Renal cortex interstitium (tissue), 15 donors: ENCODE measurements at places on chromosomes 3 and 15.
A peak's percentile ranks its signal among the peaks of the same experiment; 100 is the strongest.

GRCh38 chr3:170149016-170149415 lies 32.5 kb downstream of the PHC3 start:
- DNase-seq, result no peak

DNA sequence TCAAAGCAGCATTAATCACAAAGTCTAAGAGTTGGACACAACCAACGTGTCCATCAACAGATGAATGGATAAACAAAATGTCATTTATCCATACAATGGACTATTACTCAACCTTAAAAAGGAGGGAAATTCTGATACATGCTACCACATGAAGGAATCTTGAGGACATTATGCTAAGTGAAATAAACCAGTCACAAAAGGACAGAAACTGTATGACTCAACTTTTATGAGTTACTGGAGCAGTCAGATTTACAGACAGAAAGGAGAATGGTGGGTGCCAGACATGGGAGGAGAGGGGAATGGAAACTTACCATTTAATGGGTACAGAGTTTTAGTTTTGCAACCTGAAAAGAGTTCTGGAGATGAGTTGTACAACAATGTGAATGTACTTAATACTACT lies 43.0 kb upstream of the SEC13 start:
- no peak for DNase-seq

GRCh38 chr3:188154809-188155574 lies 1.0 kb downstream of the LPP start:
- no peak for DNase-seq

DNA sequence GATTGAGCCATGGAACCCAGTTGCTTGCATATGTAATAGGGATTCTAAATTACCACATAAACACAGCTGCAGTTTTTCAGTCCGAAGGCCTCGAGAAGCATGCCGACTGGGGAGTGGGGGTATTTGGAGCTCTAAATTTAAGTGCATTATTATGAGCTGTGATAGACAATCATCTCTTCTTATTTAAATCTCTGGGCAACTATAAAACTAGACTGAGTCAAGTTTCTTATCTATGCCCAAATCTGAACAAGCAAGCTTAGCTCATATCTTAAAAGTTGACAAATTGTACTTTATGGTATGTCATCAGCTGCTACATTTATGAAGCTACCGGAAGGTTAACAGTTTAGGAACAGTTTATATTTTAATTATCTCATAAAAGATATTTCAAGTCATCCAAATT lies 19.5 kb upstream of the THRB start:
- DNase-seq, result no peak

DNA sequence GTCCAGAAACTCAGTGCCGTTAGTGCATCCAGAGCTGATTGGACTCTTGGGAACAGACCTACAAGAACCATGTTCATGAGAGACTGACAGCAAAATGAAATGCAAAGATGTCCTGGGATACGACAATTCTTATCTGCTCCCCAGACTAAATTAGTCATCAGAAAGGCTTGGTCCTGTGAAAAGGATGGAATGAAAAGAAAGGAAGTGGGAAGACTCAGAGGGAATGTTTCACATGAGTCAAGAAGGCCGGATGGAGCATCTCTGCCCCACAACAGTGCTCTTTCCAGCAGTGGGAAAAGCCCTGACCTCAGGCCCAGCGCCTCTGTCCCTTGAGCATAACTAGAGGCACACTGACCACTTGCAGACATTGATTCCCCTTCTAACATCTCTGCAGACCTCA lies 39.3 kb upstream of the UACA start:
- DNase-seq, result no peak

GRCh38 chr3:13113346-13114330 lies 40.4 kb upstream of the IQSEC1 start:
- no peak for DNase-seq

DNA sequence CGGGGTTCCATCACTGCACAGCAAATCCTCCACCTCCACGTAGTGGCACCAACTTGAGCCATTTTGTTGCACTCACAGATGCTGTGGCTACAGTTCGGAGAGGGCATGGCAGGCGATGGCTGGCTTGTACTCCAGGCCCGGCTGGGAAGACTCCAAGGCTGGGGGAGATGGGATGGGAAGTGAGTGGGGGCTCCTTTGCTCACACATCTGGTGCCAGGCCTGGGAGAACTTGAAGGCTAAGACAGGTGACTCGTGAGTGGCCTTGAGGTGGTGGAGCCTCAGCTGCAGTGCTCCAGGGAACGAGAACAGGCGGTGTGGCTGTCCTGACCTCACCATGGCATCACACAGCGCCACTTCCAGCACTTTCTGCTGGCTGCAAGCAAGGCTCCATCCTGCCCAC lies 87.9 kb downstream of the PLXNA1 start:
- no peak for DNase-seq

- DNase-seq, result no peak
Measured at GRCh38 chr3:39843440-39843839, 34.0 kb downstream of the MYRIP start.

GRCh38 chr3:112376241-112376911 lies 43.4 kb downstream of the CD200 start:
- no peak for DNase-seq

GRCh38 chr15:25886498-25887140 lies 23.5 kb upstream of the ATP10A start:
- no peak for DNase-seq

- no peak for DNase-seq
Measured at GRCh38 chr3:178754852-178755510, 218.7 kb downstream of the KCNMB2 start.

DNA sequence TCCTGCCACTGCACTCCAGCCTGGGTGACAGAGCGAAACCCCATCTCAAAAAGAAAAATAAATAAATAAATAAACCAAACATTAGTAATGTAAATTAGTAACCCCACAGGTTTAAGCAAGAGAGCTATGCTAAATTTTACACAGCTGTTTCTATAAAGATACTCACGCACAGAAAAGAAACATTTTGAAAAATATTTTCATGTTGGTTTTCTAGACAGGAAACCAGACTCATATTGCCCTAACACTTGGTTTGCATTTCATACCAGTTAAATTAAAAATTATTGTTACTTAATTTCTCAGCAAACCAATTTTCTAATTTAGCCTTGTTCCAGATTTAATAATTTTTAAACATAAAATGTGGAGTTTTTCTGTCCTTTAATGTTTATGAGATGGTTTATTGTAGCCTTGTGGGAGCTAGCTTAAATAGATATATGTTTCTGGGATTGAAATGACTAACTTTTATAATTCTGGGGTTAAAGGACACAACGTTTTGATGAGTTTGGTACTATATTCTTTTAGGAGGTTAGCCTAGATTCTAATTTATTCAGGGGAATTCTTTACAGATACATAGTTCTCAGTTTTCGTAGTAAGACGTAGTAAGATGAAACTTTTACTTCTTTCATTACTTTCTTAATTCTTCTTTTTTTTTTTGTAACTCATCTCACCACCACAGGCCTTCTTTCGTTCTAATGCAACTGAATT lies 42.6 kb upstream of the SLC4A7 start:
- DNase-seq, result no peak

- DNase-seq, result no peak
Measured at GRCh38 chr15:65051266-65051665, 6.1 kb downstream of the SLC51B start.

DNA sequence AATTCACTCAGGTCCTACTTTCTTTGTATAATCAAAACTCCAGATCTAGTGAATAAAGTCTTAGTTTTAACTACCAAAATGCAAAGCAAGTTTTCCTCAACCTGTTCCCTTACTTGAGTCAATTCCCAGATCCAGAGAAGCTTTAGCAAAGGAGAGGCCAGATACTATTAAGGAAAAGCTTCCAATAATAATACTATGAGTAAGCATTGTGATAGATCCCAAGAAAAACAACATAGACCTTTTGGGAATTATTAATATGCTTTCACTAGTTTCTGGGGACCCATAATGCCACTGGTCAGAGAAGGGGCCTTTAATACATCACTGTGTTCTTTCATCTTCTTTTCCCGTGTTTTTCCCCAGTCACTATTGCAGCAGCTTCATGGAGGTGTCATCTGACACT lies 339.9 kb upstream of the CDIN1 start:
- DNase-seq, result no peak

DNA sequence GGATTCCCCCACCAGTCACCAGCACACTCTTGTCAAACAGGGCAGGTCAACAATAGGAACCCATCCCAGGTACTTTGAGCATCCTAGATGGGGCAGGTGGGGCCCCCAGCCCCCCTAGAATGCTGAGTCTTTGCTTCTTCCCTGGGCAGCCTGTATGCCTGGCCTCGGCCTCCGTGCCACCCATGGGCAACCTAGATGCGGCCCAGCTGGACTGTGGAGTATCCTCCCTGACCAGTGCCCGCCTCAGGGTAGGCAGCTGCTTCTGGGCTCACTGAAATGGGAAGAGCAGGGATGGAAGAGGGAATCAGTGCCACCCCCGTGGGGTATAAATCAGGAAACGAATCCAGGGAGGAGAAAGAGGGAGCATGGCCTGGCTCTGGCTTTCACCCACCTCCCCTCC lies 10.9 kb downstream of the DNAH1 start:
- no peak for DNase-seq

DNA sequence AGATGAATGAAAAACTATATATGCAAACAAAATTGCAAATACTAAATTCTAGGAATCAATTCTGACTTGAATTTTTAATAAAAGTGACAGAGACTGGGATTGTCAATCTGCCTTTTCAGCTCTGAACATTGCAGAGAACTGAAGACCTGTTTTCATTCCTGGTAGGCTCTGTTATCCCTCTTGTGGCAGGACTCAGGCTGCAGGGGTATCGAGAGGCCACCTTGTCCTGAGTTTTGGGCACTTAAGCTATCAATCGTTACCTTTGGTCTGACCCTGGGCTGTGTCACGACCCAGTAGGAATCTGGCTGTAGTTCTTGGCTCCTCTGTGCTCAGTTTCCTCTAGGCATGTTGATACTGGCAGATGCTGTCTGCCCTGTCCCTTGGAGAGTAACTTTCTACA lies 238.0 kb downstream of the CACNA2D3 start:
- DNase-seq, result no peak

DNA sequence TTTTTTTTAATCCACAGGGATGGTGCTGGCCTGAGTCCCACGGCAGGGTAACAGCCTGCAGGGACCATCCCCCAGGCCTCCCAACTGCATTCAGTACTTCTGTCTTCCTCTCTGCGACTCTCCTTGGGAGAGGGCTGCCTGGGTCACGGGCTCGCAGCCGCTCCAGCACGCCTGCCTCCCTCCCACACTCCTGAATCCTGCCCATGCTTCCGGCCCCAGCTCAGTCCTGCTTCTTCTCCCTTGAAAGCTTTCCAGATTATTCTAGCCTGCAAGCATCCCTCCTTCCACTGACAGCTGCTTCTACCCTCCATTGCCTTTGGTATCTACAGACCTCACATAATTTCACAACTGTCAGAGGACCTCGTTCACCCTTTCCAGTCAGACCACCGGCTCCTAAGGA lies 32.4 kb downstream of the MEGF11 start:
- peak; percentile 23 for DNase-seq

DNA sequence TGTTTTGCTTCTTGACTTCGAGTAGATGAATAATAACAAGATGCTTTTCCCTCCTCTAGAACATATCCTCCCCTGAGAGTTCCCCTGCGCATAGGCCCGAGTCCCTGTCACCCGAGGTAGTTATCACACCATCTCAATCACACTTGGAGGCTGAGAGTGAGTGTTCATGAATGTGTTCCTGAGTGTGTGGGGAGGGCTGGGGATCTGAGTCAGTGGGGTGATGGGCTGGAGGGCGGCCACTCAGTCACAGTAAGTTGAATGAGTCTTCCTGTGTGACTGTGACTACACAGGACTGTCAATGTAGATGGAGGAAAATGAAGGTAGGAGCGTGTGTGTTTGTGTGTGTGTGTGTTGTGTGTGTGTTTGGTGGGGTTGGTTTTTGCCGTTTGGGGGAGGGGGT lies 71.0 kb downstream of the SETD5 start:
- no peak for DNase-seq

DNA sequence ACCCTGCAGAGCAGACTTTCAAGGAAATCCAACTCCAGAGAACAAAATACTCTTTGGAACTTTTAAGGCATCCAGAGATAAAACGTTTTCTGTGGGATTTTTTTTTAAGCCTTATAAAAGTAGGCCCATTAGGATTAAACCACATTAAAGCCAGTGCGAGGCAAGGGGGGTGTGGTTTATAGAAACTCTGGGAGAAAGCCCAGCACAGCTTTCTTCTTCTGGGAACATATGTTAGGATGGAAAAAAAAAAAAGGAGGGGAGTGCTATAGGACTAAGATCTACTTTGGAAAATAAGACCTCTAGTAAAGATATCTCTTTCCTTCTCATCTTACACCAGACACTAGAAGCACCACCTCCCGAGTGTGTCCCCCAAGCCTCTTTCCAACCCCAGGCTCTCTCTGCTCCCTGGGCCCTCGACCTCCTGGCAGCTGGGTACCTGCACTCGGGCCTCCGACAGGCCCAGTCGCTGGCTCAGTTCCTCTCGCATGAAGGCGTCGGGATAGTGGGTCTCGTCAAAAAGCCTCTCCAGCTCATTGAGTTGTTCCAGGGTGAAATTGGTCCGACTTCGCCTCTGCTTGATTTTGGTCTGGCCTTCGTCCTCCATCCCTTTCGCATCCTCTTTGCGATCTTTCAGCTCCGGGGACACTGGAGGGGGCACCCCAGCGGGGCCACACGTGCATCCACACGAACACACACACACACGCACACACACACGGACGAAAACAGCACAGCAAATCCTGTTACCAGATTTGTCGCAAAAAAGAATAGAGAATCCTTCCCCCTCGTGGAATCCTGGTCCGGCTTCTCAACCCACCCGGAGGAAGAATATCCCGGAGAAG lies 3.8 kb downstream of the SHOX2 start:
- no peak for DNase-seq

GRCh38 chr3:177307391-177307790 lies 110.1 kb upstream of the TBL1XR1 start:
- no peak for DNase-seq

- DNase-seq, result no peak
Measured at GRCh38 chr3:4587838-4588105, 94.6 kb downstream of the ITPR1 start.

- DNase-seq, result no peak
Measured at GRCh38 chr15:79410237-79410636, 21.9 kb upstream of the MINAR1 start.
